ENCODE measurements at places on chromosomes 16 and 17.

DNA sequence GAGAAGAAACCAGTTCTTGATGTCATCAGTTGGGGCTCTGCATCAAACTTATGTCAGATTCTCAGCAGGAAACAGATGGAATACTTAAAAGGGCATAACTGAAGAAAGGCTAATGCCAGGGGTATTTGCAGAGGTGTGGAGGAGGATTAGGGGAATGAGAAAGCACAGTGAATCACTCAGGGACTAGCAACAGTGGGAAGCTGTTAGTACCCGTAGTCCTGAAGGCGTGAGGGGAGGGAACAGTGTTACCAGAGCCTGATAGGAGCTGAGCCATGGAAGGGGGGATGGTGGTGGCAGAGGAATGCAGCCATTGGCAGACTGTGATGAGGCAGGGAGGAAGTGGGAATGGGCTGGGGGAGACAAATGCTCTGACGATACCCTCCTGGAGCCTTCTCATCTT, 162.3 kb downstream of the UTP18 start:
- DNase-seq = no peak

DNA sequence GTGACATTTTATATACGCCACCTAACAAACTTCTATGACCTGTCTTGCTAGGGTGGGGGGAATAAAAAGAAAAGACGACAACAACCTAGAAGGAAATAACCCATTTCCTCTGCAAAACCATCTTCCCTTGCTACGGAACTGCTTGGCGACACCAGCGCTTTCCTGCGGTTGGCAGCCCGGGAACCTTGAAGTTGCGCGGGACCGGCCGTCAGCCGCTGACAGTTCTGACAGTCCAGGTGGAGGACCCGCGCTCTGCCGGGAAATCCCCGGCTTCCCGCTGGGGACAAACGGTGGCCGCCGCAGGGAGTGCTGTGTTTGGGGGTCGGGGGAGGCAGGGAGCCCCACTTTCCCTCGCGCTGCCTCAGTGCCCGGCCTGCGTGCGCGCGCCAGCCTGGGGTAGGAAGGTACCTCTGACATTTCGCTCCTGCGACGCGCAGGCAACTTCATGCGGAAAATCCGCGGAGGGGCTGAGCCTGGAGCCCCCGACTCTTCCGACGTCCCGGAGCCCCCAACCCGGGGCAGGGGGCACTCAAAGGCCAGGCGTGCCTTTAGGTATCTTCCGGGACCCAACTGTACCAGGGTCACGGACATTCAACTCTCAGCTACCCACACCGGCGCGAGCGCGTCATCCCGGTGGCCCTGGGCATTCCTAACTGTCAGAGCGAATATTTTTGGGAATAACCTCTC, 516 bp downstream of the SLC16A6 start:
- peak; percentile 54 for DNase-seq

- DNase-seq = no peak
These were observed 305.2 kb downstream of the CDH8 start for GRCh38 chr16:61730997-61731396.

- DNase-seq = no peak
These were observed 31.7 kb upstream of the GAN start for GRCh38 chr16:81283044-81283443.

DNA sequence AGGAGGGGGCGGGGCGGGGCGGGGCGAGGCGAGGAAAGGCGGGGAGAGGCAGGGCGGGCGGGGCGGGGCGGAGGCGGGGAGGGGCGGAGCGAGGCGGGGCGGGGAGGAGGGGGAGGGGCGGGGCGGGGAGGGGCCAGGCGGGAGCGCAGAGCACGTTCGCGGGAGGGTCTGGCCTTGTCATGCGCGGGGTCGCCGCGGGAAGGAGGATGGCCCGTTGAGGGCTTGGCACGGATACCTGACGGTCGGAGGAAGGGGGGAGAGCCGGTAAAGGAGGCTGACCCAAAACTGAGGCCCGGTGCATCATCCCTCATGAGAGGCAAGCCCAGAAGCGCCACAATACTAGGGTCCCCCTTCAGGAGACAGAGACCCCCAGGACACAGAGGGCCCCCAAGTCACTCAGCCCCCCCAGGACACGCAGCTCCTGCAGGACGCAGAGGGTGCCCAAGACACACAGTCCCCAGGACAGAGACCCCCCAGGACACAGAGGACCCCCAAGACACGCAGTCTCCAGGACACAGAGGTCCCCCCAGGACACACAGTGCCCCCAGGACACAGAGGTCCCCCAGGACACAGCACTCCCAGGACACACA, 593 bp upstream of the WDR45B start:
- DNase-seq = peak; percentile 37

- no peak for DNase-seq
These were observed 50.5 kb upstream of the AMZ2 start for GRCh38 chr17:68197091-68197996.

- DNase-seq = peak; percentile 85
These were observed 4.2 kb downstream of the BORCS6 start for GRCh38 chr17:8185582-8186445.

DNA sequence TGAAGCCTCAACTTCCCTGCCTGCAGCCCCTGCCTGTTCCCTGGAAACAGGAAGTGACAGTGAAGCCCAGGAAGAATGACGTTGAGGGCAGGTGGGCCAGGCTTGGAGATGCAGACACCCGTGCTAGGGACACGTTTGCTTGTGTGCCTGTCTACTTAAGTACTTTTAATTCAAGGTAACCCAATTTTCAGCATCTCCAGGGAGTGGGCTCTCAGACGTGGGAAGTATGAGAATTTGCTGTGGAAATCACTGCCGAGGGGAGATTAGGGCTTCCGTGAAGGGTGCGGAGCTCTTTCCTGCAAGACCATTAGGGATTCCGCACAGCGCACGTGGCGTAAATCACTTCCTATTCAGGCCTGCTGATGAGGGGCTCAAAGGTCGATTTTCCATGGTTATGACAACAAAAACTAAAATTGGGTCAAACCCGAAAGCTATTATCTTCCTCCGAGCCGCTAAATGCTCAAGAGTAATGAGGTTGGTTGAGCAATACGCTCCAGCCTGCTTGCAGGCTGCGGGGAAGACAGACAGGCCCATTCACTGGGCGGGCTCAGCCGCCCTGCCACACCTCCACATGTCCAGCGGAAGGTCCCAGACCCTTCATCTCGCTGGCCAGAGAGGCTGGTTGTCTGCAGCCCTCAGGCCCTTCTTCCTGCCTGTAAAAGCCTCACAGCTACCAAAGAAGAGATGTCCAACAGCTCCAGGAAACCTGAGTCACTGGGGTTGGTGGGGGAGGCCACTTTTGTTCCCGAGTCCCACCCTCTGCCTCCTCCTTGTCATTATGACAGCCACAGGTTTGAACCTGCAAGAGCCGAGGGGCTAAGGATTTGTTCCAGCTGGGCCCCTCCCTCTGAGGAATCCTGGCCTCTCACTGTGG, 109.9 kb downstream of the RBFOX3 start:
- no peak for DNase-seq

- no peak for DNase-seq
These were observed 42.7 kb downstream of the TNRC6C start for GRCh38 chr17:78001182-78001581.

GRCh38 chr17:68377771-68378267, 79.5 kb downstream of the WIPI1 start:
- no peak for DNase-seq

DNA sequence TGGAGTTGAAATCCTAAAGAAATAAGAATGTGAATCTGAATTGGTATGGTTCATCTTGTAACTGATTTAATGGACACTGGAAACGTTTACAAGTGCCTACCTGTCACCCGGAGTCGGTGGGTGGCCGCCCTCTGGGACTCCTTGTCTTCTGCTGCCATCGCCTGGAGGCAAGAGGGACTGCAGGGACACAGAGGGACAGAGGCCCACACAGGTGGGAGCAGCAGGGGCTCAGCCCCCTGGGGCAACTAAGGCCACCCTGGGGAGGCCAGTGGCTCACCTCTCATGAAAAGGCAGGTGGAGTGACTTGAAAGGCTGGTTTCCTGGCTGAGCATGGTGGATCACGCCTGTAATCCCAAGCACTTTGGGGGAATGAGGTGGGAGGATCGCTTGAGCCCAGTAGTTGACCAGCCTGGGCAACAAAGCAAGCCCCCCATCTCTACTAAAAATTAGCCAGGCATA, 23.2 kb downstream of the TMEM92 start:
- peak; percentile 69 for DNase-seq

- no peak for DNase-seq
These were observed 66.7 kb downstream of the FTO start for GRCh38 chr16:53770641-53771040.

DNA sequence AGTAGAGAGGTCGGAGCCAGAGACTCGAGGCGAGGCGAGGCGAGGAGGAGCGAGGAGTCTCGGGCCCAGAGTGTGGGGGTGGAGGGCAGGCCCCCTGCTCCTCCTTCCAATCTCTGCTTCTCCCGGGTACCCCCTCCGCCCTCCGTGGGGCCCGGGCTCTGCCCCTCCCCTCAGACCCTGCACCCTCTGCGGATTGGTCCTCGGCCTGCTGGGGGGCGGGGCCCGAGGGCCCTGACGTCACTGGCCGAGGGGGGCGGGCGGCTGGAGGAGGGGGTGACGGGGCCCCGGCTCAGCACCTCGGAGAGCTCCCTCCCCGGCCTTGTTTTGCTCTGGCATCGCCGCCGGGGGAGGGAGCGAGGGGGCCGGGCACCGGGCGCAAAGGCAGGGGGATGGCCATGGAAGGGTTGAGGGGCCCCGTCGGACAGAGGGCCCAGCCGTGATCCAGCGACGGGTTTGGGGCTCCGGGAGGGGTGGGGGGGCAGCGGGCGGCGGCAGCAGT, at the start of gene RUNDC3A:
RUNDC3A (plus strand) TSS at position 282 of the 499 bp plus-strand sequence. CDS start 232 bp downstream, outside the sequence.
- DNase-seq = peak; percentile 94

DNA sequence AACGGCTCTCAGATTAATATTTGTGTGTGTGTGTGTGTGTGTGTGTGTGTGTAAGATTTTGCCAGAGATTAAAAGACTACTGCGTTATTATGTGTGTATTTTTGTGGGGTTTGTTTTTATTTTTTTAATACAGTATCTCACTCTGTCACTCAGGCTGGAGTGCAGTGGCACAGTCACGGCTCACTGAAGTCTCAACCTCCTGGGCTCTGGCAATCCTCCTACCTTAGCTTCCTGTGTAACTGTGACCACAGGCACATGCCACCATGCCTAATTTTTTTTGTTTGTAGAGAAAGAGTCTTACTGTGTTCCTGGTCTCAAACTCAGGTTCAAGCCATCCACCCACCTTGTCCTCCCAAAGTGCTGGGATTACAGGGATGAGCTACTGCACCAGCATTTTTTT, 87.2 kb downstream of the CYB561 start:
- no peak for DNase-seq

DNA sequence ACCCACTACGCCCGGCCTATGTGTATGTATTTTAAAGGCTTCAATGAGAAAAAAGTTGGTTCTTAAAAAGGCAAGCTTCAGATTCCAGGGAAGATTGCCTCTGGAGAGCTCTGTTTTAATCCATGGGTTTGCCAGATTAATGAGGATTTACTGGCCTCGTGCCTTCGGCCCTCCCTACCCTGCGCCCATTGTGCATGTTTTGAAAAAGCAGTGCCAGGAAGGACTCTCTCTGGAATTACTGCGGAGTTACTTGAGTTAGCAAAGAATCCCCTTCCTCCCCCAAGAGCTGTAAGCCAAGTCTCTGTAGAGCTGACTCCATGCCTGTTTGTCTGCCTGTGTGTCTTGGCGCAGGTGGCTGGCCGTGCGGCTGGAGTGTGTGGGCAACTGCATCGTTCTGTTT, 98.9 kb downstream of the ABCC6 start:
- DNase-seq = no peak

GRCh38 chr17:35404360-35404759, 27.9 kb downstream of the SLFN12 start:
- DNase-seq = no peak

- DNase-seq = no peak
These were observed 206.3 kb upstream of the TOM1L1 start for GRCh38 chr17:54694287-54694887.

DNA sequence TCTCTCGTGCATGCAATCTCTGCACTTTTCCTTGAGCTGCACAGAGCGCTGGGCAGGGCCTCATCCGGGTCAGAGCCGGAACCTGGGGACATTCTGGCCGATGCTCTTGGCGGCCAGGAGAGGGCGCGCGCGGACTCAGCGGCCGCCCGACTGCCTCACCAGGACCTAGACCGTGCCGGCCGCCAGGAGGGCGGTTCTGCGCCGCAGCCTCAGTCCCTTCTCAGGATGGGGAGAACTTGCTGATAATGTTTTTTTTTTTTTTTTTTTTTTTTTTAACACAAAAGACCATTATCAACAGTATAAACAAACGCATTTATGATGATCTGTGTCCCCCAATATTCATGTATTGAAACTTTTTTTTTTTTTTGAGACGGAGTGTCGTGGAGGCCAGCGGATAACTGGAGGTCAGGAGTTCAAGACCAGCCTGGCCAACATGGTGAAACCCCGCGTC, 8.1 kb upstream of the FLYWCH2 start:
- peak; percentile 82 for DNase-seq

DNA sequence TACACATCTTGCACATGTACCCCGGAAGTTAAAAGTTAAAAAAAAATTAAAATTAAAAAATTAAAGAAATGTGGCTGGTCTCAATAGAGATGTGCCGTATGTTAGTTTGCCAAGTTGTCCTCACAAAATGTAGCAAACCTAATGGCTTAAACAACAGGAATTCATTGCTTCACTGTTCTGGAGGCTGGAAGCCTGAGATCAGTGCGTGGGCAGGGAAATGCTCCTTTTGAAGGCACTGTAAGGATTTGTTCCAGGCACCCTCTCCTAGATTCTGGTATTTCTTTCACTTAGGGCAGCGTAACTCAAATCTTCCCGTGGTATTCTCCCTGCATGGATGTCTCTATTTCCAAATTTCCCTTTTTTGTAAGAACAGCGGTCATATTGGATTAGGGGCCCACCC, 32.7 kb upstream of the MON1B start:
- no peak for DNase-seq

GRCh38 chr17:70205401-70205800, 36.1 kb downstream of the KCNJ2 start:
- no peak for DNase-seq

DNA sequence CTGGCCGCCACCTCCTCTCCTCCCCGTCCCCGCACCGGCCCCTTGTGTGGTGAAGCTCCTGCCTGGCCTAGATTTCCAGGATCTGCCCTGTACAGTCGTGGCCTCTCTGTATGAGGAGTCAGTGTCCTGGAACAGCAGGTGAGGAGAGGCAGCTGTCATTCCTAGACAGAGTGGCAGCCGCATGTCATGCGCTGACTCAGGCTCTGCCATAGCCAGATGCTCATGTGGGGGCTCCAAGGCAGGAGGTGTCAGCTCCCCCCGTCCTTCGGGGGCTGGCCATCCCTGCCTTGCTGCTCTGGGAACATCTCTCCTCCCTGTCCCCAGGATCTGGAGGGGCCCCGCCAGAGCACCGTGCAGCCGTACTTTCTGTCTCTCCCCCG, 60.4 kb downstream of the BAIAP2 start:
- no peak for DNase-seq
